ENCODE measurements at places on chromosomes 3 and 15. TPM values are rescaled to one million over a fixed set of nuclear protein-coding genes. Genes with fewer than 3 reads are reported as not detected.

GRCh38 chr3:29284497-29284896, 3.6 kb downstream of the RBMS3 start:
- no peaks in the 10 kb centered on the region for H3K27me3 ChIP-seq
- no peak overlapping the region for H3K4me3 ChIP-seq
- H3K27ac ChIP-seq = no peak overlapping the region

GRCh38 chr15:50939911-50940310, 31.4 kb downstream of the AP4E1 start:
- H3K27me3 ChIP-seq = no peaks in the 10 kb centered on the region
- H3K4me3 ChIP-seq = no peak overlapping the region
- no peak for DNase-seq
- no peaks in the 10 kb centered on the region for H3K4me1 ChIP-seq
- H3K27ac ChIP-seq = no peak overlapping the region

The COPB2 gene
- total RNA-seq = 156 TPM

- no peaks in the 10 kb centered on the region for H3K27me3 ChIP-seq
- H3K27ac ChIP-seq = no peak overlapping the region
- H3K4me3 ChIP-seq = no peak overlapping the region
- no peak for DNase-seq
- H3K36me3 ChIP-seq = peaks cover 6% of the 10 kb centered on the region
These were observed 55.2 kb downstream of the PXYLP1 start for GRCh38 chr3:141286856-141287255.

GRCh38 chr3:128807186-128807830, 72.1 kb upstream of the ACAD9 start:
- H3K4me3 ChIP-seq = no peak overlapping the region
- peaks cover 35% of the 10 kb centered on the region for H3K36me3 ChIP-seq
- no peak overlapping the region for H3K27ac ChIP-seq
- H3K4me1 ChIP-seq = peaks cover 19% of the 10 kb centered on the region

The SLCO2A1 gene
- total RNA-seq = 0.70 TPM

Measured in PC-9 (cell line).